ENCODE measurements at places on chromosomes 3 and 15.

DNA sequence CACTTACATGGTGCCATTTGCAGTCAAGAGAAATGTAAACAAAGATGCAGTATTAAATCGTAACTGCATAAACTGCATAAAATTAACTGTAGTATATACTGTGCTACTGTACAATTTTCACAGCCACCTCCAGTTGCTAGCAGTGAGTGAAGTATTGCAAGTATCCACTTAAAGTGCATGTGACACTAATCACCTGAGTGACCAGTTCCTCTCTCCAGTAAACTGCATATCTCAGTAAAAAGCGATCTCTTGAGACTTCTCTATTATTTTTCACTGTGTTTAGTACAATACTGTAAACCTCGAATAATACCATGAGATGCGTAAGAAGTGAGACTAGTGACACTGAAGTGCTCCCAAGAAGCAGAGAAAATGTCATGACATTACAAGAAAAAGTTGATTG lies 111.7 kb upstream of the PLXND1 start:
- no peak for DNase-seq

DNA sequence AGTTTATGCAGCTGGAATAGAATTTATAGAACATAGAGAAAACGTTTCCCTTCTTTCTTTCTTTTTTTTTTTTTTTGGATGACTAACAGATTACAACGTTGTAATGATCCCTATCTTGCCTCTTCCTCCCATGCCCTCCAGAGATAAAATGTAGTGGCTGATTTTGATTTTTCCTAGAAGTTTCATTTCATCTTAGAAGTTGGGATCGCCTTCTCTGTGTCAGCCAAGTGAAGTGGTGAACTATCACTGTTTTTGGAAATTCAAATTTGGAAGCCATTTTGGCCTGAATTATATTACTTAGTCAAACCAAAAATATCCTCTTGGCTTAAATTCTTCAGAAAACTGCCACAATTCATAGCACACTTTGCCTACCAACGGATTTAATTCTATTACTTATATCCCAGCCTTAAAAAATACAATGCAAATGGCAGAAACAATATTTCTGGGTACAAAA lies 1025.5 kb upstream of the NR2F2 start:
- DNase-seq, result no peak

DNA sequence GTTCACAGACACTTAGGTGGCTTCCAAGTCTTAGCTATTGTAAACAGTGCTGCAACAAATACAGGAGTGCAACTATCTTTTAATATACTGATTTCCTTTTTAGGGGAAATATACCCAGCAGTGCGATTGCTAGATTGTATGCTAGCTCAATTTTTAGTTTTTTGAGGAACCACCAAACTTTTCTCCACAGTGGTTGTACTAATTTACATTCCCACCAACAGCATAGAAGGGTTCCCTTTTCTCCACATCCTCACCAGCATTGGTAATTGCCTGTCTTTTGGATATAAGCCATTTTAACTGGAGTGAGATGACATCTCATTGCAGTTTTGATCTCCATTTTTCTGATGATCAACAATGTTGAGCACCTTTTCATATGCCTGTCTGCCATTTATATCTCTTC lies 58.9 kb downstream of the ZNF148 start:
- DNase-seq, result no peak

- DNase-seq, result no peak
Measured at GRCh38 chr3:194072097-194072428, 63.9 kb upstream of the HES1 start.

GRCh38 chr3:10715886-10716285 lies 100.1 kb upstream of the SLC6A11 start:
- DNase-seq, result no peak

GRCh38 chr15:86894269-86894668 lies 814.6 kb downstream of the AGBL1 start:
- DNase-seq, result no peak

DNA sequence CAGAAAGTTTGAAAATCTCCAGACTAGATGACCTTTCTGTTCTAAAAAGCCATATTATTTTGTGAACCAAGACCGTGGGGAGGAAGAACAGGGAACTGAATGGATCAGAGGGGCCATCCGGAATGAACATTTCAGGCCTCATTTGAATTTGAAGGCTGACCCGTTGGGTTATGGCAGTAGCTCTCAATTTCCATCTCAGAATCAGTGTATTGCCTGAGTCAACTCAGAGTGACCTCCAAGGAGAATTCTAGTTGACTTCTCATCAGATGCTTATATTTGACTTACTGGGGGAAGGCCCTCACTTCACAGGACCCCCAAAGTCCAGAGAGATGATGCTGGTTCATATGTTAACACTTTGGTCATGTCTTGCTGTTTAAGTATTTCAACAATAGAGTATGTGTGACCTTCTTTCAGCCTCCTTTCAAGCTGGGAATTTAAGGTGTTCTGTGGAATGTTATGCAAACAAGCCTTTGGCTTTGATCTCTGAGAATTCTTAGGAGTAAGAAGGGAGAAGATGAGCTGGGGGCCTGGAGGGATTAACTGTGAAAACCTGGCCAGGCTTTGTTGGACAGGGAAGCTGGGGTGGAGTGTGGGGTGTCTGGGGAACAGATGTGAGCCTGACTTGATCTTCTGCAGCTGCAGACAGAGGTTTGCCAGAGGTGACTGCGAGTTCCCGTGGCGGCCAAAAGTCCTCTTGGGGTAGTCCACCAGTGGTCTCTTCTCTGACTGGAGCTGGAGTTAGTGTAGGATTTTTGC lies 111.2 kb upstream of the RGMA start:
- no peak for DNase-seq

- DNase-seq, result no peak
Measured at GRCh38 chr3:196222876-196223595, 6.7 kb downstream of the SLC51A start.

GRCh38 chr15:70420948-70421482 lies 323.3 kb upstream of the TLE3 start:
- DNase-seq, result no peak

DNA sequence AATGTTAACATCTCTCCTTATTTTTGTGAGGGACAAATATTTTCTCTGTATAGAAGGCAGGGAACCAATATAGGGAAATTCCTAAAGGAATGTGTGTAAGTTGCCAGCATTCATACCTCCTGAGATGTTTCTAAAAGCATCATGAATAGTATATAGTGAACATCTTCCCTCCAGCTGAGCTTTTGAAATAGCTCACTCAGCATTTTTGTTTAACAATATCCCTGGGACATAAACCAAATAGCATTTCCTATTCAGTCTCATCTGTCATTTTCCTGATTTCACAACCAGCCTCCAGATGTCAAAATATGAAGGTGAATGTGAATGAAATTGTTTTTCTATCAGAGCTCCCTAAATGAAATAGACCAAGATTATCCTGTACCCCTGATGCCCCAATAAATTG lies 137.2 kb downstream of the PPM1L start:
- DNase-seq, result no peak
